ENCODE measurements at places on chromosomes 2 and 18.

DNA sequence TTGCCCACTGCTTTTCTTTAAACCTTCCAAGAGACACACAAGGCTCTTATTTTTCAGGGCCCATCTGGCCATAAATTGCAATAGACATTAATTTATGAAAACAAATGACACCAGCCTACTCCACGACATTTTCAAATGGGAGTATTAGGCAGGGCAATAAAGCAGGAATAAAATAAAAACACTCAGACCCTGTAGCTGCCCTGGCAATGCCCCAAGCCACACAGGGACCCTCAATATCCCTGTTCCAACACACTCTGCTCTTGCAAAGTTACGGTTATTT, 550.8 kb upstream of the TNP1 start:
- DNase-seq, result no peak

- DNase-seq, result no peak
These were observed 108.8 kb upstream of the PIEZO2 start for GRCh38 chr18:11258039-11258610.

GRCh38 chr18:42915299-42915698, 200.2 kb downstream of the RIT2 start:
- DNase-seq, result no peak

DNA sequence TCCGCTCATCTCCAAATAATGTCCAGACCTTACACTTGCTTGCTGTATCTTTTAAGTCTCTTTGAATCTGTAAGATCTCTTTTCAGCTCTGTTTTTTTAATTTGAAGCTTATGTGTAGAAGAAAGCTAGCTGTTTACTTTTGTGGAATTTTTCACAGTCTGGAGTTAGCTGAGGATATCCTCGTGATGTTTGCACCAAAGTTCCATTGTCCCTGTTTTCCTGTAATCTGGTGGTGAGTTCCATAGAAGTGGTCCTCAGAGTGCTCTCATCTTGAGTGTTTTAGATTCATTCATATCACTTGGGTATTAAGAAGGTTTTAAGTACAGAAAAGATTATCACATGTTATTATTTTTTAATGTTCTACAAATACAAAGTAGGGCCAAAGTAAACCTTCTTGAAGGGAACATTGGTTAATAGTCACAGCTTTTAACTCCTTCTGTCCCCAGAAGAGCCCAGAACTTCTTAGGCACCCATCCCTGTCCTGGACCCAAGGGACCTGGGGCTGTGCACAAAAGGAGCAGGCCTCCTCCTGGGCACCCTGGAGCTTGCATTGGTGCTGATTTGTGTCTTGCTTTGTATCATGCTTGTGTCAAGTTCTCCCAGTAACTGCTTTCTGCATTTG, 15.0 kb downstream of the MLPH start:
- no peak for DNase-seq

DNA sequence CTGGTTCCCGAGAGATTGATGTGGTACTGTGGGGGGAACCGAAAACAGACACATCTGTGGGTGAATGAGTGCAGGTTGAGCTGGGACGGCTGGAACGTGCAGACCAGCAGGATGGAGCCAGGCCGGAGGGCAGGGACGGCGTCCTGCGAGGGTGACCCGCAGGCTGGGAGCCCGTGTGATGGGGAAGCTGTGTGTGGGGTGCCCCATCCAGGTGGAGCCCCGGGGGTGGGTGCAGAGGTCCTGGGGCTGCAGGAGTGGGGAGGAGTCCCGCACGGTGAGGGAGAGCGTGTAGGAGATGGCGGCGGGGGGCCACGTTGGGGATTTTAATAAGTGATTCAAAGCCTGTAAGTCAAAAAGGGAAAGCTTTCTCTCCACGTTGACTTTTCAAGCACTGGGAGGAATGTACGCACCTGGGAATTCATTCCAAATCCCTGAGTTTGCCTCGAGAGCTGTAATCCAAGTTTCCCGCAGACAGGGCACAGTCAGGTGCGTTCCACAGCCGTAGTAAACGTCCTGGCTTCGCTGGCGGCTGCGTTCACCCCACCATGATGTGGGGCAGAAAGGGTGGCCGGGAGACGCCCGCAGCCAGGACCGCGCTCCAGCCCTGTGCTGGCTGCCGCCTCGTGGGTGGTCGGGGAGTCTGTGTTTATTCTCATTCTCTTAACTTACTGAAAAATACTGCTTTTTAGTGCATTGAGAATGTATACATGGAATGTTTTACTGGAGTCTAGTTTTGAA, 54.0 kb downstream of the NFATC1 start:
- DNase-seq, result no peak

DNA sequence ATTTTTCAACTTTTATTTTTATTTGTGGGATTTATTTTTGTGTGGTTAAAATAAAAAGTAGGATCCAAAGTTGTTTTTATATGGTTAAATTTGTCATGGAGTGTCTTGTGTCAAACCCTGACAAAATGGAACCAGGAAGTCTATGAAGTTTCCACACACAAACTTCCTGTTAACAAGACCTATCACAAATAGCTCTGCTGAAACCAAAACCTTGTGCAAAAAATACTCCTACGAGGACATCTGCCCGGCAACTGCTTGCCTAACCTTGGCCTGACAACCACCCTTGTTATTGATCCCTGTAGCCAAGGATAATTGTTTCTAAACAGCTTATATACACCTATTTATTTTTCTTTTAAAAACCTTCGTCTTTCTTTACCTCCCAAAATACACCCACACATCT, 389.6 kb downstream of the TRIB2 start:
- no peak for DNase-seq

GRCh38 chr2:237533668-237534161, 32.7 kb upstream of the PRLH start:
- DNase-seq, result no peak

- DNase-seq, result no peak
These were observed 74.4 kb downstream of the TMEM18 start for GRCh38 chr2:602571-603359.

DNA sequence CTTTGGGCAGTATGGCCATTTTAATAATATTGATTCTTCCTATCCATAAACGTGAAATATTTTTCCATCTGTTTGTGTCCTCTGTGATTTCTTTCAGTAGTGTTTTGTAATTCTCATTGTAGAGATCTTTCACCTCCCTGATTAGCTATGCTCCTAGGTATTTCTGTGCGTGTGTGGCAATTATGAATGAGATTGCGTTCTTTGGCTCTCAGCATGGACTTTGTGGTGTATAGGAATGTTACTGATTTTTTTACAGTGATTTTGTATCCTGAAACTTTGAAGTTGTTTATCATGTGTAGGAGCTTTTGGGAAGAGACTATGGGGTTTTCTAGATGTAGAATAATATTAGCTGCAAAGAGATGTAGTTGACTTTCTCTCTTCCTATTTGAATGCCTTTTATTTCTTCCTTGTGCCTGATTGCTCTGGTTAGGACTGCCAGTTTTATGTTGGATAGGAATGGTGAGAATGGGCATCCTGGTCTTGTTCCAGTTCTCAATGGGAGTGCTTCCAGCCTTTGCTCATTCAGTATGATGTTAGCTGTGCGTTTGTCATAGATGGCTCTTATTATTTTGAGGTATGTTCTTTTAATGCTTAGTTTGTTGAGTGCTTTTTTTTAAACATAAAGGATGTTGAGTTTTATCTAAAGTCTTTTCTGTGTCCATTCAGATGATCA, 27.0 kb upstream of the THUMPD2 start:
- DNase-seq, result no peak

DNA sequence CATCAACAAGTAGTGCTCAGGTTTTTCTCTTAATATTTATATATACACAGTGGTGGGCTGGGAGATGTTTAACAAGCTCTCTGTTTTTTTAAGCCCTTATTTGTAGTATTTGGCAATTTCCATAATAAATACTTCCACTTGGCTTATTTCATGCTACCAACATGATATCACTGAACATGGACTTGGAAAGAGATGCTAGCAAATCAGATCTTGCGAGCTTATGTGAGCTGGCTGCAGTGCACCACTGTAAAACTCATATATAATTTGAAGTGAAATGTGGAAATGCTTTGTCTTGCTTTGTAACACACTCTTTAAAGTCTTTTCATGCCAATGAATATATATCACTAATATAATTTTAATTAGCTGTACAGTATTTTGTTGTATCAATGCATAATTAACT, 155.7 kb downstream of the ALK start:
- DNase-seq, result no peak

GRCh38 chr18:10202845-10203321, 251.6 kb upstream of the APCDD1 start:
- DNase-seq, result no peak

DNA sequence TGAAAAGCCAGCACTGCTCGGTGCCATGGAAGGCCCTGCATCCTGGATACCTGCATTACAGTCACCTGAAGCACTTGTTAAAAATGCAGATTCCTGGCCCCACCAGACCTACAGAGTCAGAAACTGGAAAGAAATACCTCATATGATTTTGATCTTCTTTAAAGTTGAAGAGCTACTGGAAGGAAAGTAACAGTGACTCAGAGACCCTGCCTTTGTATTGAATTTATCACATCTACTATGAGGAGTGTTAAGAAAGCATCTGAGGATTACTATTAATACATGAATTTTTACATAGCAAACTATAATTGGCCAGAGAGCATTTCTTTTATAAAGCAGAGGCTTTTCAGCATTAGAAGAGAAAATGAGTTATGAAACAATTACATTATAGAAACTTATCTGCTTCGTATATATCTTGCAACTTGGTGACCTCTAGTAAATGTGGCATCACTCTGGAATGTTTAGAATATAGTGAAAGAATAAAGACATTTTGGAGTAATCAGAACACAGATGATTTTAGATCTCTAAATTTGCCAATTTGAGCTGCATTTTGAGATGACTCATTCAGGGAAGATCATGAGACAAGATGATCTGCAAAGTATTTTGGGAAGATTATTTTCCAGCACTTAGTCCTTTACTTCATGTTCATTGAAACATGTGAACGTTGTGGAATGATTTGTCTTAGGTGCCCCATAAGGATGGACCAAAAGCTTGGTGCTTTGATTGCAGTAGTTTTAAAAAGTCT, 12.2 kb downstream of the PTPRM start:
- DNase-seq, result no peak

DNA sequence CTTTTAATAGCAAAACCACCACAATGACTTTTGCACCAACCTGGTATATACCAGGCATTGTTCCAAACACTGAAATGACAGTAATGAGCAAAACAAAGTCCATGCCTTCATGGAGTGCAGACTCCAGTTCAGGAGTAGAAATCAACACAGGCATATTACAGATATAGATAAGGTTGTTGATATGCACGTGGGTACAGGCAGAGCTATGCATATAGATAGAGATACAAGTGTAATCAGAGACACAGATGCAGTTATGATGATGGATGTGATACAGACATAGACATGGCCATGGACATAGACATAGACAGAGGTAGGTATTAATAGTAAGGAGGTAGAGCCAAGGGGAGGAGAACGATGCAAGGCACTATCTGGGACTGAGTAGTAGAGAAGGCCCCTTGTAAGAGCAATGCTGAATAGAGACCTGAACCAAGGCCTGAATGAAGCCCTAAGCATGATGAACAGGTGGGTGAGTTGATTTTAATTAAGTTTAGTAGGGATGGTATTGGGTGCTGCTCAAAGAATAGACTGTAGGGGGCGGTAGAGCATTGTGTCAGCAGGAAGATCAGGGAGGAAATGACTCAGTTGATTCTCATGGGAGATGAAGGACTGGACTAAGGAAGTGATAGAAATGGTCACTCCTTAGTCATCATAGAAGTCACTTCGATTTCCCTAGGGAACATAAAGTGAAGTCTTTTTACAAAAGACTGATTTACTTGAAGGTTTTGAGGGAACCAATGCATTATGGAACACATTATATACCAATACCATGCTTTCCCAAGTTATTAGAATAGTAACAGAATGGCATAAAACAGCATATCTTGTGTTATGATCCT, 39.4 kb downstream of the CMPK2 start:
- DNase-seq, result peak; percentile 60

- DNase-seq, result no peak
These were observed 111.4 kb downstream of the NBAS start for GRCh38 chr2:15449556-15450236.

DNA sequence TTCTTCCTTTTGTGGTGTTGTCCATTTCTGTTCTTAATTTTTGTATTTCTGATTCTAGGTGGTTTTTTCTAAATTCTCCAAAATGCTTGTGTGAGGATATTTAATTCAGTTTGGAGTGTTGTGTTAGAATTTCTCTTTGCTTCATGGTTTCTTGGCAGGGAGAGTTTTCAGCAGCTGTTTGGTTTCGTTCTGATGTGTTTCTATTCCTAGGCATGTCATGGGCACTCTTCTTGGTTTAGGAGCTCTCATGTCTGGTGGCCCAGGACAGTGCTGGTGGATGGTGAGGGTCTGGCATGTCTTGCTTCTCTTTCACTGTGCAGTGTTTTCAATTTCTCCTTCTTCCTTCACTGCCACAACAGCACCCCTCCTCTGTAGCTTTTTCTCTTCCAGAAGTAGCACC, 52.9 kb downstream of the OSBPL6 start:
- no peak for DNase-seq

DNA sequence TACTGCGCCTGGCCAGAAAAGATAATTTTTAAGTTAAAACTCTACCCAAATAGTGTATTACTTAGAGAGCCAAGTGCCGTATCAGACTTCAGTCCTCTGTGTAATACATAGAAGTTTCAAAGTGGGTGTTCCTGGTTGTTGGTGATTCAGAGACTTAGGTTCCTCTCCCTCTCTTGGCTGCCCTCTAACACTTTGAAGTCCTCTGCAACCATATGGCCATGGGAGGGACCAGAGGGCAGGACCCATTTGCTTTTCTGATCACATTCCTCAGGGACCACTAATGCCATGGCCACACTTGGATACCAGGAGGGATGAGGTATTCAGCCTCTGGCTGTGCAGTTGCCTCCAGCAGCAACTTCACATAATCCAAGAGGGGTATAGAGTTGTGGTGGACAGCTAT, 131.5 kb downstream of the CAPN13 start:
- DNase-seq, result no peak

GRCh38 chr18:31410716-31411483, 34.3 kb downstream of the DSG4 start:
- DNase-seq, result no peak

DNA sequence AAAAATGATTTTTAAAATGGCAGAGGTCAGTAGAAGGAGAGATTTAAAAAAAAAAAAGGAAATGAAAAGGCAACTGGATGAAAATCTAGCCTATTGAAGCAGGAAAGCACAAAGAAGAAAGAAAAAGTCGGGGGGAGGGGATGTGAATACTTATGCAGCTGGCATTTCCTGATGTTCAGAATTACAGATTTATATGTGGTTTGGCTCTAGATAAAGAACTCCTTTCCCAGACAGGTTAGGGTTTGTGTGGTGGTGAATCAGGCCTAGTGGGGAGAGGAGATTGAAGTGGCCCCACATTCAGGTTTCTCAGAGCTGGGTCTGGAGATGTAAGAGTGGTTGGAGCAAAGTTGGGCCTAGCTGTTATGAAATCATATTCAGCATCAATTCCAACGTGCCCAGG, 394.4 kb downstream of the FIGN start:
- no peak for DNase-seq

- DNase-seq, result no peak
These were observed 4.4 kb downstream of the NFATC1 start for GRCh38 chr18:79400091-79400590.

- no peak for DNase-seq
These were observed 209.0 kb downstream of the DYM start for GRCh38 chr18:49251451-49251850.
